ENCODE measurements at places on chromosomes 7 and 10.

- no peak for DNase-seq
These were observed 21.4 kb downstream of the LRRC17 start for GRCh38 chr7:102934239-102934638.

- DNase-seq: no peak
These were observed 5.0 kb downstream of the TNS3 start for GRCh38 chr7:47576866-47577306.

DNA sequence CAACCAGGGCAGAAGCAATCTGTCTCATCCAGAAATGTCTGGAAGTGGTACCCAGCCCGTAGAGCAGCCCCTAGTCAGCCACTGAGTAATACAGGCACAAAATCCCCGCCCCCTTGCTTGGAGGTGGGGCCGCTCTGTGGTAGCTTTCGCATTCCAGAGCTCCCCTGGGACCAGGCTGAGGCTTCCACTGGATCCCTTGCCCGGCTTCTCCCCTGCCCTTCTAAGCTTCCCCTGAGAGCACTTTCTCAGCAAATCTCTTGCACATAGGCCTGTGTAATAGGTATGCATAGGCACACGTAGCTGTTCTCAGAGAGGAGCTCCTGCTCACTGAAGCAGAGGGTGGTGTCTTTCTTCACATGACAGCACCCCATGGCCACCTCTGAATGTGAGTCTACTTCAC lies 144.2 kb downstream of the BMS1 start:
- no peak for DNase-seq

DNA sequence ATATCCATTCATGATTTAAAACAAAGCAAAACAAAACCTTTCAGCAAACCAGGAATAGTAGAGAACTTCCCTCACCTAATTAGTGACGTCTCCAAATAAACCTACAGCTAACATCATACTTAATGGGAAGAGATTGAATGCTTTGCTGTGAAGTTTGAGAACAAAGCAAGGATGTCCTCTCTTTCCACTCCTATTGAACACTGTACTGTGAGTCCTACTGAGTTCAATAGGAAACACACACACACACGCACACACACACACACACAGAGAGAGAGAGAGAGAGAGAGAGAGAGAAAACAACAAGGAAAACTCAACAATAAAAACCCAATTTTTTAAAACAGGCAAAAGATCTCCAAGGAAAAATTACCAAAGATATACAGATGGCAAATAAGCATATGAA lies 32.3 kb downstream of the PODXL start:
- DNase-seq: no peak

DNA sequence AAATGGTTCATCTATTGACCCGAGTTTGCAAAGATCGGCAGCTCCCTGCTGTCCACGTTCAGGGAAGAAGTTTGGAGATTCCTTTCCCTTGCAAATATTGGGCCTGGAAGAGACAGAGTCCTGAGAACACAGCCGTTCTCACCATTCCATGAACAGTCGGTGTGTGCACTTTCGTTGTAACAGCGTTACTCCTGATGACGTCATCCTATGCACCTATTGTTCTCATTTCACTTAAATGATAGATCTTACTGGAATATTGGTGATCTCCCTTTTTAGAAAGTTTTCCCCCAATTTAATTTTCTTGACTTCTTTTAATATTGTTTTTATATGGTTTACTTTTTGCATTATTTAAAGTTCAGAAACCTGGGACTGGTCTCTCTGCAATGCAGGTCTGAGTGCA lies 320.7 kb upstream of the PFKP start:
- no peak for DNase-seq

GRCh38 chr10:102230264-102230860 lies 4.3 kb downstream of the ELOVL3 start:
- DNase-seq: no peak

- no peak for DNase-seq
These were observed 151.2 kb downstream of the TPST1 start for GRCh38 chr7:66356277-66356721.

GRCh38 chr10:88938938-88939337 lies 13.6 kb downstream of the ACTA2 start:
- no peak for DNase-seq

- no peak for DNase-seq
These were observed 13.2 kb downstream of the HDAC9 start for GRCh38 chr7:18508443-18509427.

DNA sequence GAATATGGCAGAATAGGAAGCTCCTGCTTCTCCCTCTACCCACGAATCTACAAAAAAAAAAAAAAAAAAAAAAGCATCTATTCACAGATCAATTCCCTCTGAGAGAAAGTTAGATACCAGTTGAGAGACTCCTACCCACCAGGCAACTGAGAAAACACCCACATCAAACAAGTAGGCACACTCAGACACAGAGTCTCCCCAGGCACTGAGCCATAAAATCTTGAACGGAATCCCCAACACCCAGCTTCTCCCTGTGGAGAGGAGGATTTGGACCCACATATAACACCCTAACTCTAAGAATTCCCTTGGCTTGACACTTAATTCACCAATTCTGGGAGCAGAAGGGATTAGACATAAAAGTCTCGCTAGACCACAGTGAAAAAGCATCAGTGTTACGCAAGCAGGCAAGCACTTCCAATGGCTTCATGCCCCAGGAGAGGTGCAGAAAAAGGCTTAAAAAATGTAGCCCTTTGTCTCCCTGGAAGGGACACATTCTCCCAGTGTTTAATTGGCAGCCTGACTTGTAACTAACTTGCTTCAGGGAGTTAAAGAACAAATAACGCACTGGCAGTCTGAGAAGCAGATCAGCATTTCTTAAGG lies 192.2 kb downstream of the ELAPOR2 start:
- DNase-seq: no peak

GRCh38 chr10:66746711-66747110 lies 179.1 kb upstream of the LRRTM3 start:
- DNase-seq: no peak

DNA sequence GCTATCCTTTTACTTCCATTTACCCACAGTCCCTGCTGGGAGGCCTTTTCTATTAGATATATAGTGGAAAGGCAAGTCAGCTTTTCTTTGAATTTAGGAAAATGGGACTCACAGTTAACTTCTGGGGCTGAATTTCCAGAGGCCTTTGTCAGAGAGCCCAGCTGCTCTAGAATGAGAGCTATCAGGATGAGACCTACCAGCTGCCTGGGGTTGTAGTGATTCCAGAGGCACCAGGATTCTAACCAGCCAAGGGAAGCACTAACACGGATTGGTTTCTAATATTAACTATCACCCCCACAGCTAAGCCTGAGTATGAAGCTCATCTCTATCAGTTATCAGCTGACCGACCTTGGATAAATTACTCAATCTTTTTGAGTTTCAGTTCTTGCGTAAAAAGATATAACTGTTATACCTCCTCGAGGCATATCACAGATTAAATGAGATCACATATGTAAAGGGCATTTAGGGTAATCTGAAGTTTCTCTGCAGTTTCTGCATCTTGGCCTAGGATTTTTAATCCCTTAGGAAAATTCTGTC lies 56.6 kb upstream of the CALD1 start:
- no peak for DNase-seq

DNA sequence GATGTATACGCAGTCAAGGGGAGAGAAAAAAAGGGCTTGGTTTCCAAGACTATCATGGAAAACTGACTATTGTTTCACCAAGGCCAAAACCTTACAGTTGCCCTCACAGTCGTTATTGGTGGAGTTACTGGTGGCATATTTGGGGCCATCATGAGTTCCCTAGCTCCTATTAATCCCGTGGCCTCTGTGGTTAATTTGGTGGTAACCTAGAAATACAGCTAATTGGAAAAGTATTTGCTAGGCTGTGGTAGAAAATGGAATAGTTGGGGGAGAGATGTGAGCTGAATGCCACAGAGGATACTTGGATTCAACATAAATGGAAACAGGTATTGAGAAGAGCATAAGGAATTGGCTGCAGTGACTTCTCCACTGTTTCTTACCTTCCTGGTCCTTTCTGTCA lies 450.7 kb downstream of the KCNMA1 start:
- DNase-seq: no peak

- DNase-seq: no peak
These were observed 35.3 kb downstream of the VSTM4 start for GRCh38 chr10:49080071-49080470.

- DNase-seq: no peak
These were observed 283.8 kb downstream of the C7orf25 start for GRCh38 chr7:42628054-42628453.
